Naive thymus-derived CD4-positive, alpha-beta T cell (primary cell): ENCODE measurements at places on chromosomes 16 and 17. TPM values are rescaled to one million over a fixed set of nuclear protein-coding genes. Genes with fewer than 3 reads are reported as not detected.

Gene CLEC18B
- 2.5 TPM for total RNA-seq

Gene GJC1
- total RNA-seq: not detected

Gene KRTAP4-16
- total RNA-seq: not detected in 2 replicates

Gene CCDC40
- total RNA-seq: 0.43 TPM

Gene PHKG2
- total RNA-seq: 57.8 TPM

Gene GAN
- total RNA-seq: 7.9 TPM

Gene CES1
- 0.59 TPM for total RNA-seq

Gene SLC9A5
- total RNA-seq: 2.7 and 3.7 TPM in 2 replicates

Gene PLEKHM1
- 51.9 and 58.2 TPM in 2 replicates for total RNA-seq

Gene TMEM256
- 56.2 and 58.5 TPM in 2 replicates for total RNA-seq
